ENCODE measurements at places on chromosomes 6 and 20.

- no peak for DNase-seq
These were observed 57.8 kb downstream of the PHACTR3 start for GRCh38 chr20:59662161-59662560.

- DNase-seq = no peak
These were observed 19.2 kb upstream of the PTGIS start for GRCh38 chr20:49587111-49587570.

DNA sequence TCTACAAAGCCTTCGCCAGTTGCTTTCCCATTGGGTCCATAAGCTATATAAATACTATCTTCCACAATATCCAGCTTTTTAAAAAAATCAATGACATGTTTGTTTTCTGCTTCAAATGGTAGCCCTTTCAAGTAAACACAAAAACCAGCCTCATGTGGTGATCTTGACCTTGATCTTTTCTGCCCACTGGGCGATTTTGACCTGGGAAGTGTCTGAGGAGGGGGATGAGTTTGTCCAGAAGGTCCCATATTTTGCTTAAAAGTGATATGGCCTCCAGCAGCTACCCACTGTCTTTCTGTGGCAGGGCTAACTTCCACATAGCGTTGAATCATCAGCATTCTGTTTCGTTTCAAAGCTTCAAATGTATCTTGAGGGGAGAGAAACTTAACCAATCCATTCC, 10.8 kb downstream of the CPNE1 start:
- no peak for DNase-seq

GRCh38 chr6:119423996-119424395, 74.4 kb upstream of the MAN1A1 start:
- no peak for DNase-seq

- DNase-seq = no peak
These were observed 10.2 kb downstream of the HDAC2 start for GRCh38 chr6:113960795-113961194.

DNA sequence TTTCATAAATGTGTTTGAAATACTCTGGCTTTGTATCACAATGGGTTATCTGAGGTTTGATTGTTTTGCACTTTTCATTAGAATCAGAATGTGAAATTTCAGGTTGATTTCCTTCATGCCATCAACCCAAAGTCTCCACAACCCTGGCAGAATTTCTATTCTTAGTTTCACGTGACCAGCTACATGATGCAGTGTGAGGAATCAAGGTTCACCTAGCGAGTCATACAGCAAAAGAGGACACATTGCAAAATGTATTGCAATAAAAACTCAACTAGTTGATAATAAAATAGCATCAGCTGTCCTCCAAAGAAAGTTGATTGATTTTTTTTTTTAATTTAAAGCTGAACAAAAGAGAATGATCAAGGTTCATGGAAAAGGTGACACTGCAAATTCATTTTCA, 2.2 kb downstream of the HAO1 start:
- DNase-seq = no peak

DNA sequence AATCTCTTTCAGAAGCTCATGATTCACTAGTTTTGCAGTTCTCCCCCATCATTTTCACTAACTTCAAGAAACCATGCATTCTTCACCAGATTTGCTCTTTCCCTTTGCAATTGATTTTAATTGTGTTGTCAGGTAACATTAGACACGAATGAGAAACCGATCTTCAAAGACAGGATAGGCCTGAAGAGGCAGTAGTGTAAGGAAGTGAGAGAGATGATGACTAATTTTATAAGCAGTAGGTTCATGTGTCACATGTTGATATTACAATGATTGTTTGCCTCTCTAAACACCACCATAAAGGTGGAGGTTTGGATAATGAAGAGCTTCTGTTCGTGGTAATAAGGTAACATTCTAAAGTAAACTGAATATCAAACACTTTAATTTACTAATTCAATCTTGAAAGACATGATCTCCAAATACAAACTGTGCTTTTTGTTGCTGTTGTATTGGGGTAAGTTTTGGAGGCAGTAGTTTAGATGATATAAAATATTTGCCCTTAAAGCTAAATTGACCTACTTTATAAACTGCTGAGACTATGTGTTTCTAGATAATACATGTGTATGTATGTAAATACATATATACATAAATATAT, 207.2 kb downstream of the PHACTR1 start:
- no peak for DNase-seq

- DNase-seq = no peak
These were observed 765.9 kb downstream of the BCKDHB start for GRCh38 chr6:80872199-80872950.

- no peak for DNase-seq
These were observed 922.8 kb downstream of the QKI start for GRCh38 chr6:164337024-164337924.

DNA sequence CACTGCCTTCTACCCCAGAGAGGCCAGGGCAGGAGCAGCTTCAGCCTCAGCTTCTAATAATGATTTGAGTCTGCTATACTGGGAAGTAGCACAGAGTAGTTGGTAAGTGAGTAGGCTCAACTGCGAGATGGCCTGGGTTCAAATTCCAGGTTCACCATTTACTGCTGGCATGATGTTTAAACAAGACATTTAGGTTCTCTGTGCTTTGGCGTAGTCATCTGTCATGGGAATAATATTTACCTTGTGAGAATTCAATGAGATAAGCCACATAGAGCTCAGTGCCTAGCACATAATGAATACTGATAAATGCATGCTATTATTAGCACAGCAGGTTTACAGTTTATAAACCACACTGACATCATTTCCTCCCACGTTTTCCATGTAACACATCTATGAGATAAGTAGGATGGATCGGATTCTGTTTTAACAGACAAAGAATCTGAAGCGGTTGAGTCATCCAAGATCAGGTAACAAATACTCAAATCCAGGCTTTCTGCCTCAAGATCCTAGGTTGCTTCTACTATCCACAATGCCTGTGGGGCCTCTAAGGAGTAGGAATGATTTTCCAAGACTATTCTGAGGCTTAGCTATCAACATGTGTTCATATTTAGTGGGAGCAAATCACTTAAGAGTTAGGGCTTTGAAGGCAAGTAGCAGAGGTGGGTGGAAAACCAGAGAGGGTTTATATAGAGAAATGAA, 72.9 kb upstream of the DTNBP1 start:
- no peak for DNase-seq

Measured in activated CD4-positive, alpha-beta T cell treated with anti-CD3 and anti-CD28 coated beads for 1 hour (primary cell).